ENCODE measurements at places on chromosomes 1 and 21.
A peak's percentile ranks its signal among the peaks of the same experiment; 100 is the strongest.

- DNase-seq, result peak; percentile 99
Observed at GRCh38 chr21:37983336-37984095, 67.3 kb upstream of the KCNJ6 start.

GRCh38 chr21:16496609-16497008 lies 766.8 kb downstream of the USP25 start:
- no peak for DNase-seq

DNA sequence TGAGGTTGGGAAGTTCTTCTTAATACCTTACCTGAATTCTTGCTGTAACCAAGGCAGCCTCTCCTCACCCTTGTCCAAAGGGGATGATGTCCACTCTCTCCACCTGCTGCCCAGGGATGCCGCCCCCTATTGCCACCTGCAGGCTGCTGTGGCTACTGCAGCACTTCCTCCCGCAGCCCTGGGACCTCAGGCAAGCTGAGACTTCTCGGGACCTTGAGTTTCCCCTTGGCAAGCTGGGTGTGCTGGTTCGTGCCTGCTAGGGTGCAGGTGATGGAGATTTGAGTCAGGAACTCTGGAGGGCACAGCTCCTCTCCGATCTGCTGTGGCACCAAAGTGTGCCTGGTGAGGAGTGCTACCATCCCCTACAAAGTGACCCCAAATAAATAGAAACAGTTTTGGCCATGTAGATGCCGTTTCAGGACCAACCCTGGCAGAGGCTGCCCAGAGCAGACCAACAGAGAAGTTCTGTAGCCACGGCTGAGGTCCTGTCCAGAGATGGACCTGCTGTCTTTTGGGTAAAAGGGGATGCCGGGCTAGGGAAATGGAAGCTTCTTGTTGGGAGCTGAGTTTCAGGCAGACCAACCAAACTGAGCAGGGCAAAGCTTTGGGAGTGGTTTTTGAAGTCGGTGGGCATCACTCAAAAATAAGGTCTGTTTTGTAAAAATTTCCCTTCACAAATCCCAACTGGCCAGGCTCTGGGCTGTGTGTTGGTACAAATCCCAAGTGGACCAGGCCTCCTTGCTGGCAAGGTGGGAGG lies 31.7 kb downstream of the RUNX3 start:
- peak; percentile 48 for DNase-seq

DNA sequence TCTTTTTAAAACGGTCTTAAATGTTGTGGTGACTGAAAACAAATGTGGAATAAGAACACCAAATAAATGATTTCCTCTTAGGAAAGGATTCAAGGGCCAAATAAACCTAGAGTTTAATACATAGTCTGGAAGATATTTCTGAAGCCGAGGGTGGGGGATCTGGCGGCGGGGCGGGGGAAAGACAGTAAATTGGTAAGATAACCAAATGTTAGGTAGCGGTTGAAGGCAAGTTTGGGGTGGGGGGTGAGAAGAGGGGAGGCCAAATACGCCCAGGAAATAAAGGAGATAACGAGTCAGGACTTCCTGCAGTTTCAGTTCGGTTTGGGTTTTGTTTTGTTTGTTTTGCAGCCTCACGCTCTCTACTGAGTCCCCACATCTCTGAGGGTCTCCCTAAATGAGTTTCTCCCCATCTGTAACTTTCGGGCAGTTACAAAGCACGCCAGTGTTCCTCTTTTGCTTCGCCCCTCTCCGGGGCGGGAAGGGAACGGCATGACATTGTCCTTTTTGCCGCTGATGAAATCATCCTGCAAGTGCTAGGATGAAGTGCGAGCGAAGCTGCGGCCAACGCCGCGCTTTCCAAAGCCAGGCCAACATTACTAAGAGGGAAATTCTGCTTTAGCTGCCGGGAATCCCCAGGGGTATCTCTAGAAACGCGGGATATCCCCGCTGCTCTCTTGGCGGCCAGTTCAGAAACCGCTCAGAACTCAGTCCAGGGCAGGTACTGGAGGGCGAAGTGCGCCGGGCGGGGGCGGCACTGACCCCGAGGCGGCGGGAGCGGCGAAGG lies 844 bp downstream of the NIBAN1 start:
- DNase-seq, result peak; percentile 70

GRCh38 chr1:33420870-33421775 lies 9.8 kb downstream of the PHC2 start:
- DNase-seq, result peak; percentile 70

DNA sequence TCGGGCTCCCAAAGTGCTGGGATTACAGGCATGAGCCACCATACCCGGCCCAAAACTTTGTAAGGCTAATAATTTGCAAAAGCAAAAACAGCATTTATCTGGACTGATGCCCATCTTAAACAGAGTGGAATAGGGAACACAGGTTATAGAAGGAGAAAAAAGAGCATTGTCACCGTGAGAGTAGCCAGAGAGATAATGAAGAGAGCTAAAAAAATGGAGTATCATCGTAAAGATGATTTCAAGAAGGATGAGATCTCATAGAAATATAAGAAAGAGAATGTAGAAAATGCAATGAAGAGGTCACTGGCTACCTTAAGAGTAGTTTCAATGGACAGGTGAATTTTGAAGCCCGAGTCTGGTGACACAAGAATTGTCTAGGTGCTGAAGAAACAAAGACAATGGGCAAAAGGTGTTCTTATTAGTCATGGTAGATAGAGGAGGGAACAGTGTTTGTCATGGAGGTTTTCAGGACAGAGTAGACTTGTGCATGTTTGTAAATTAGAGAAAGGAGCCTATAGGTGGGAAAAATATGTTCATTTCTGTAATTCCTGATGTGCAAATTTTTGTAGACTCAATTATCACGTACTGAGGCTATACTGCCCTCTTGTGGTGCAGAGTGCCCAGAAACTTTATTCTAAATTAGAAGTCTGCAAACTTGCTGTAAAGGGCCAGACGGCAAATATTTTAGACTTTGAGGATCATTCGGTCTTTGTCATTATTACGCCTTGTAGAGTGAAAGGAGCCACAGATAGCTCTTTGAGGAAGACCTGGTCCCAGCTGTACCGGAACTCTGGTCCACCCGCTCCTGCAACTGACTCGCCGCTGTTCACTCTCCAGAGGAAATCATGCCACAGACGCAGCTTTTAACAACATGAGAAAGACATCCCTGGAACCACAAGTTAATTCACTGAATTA lies 8.1 kb upstream of the TMEM183A start:
- DNase-seq, result peak; percentile 57

DNA sequence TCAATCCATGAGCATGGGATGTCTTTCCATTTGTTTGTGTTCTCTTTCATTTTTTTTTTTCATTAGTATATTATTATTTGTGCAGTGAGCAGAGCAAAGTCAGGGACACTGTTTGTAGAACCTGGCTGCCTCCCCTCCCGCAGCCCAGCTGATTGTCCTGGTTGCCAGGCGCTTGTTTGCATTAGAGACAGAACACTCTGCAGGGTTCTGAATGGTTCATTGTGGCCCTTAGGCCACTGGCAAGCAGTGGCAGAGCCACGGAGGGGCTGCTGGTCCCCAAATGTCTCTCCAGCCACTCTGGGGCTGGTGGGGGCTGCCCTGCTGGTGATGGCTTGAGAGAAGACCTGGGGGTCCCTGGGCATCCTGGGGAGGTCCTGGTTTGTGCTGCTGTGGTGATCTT lies 29.0 kb downstream of the ETS2 start:
- no peak for DNase-seq

GRCh38 chr1:30930631-30931173 lies 22.1 kb upstream of the SDC3 start:
- no peak for DNase-seq

DNA sequence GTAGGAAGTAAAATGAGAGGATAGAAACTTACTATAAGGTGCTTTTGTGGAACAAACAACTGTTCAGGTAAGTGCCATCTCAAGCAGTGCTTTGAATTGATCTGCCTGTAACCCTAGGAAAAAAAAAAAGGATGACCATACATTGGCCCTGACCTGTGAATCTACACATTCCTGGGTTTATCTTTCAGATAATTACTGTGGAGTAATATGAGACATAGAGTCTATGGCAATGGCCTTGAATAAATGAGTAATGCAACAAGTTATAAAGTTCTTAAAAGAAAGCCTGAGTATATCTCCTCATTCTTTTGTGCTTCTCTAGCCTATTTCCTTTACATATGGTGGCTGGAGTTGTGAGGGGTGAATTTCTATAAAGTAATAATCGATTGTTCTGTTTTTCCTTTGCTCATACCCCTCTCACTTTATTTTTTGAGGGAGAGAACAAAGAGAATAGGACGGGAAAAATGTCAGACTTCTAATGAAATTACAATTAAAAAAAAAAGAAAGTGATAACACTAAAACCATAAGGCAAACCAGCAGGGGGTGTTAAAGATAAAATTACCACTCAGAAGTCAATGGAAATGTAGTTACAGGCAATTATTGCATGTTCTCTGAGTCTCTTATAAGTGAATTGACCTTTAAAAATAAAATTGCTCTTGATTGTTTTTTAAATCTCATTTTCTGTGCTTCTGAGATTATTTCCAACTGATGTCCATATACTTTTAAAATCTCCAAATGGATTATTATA lies 12.4 kb upstream of the ATP1A1 start:
- no peak for DNase-seq

GRCh38 chr1:234707641-234708040 lies 97.7 kb upstream of the IRF2BP2 start:
- no peak for DNase-seq

DNA sequence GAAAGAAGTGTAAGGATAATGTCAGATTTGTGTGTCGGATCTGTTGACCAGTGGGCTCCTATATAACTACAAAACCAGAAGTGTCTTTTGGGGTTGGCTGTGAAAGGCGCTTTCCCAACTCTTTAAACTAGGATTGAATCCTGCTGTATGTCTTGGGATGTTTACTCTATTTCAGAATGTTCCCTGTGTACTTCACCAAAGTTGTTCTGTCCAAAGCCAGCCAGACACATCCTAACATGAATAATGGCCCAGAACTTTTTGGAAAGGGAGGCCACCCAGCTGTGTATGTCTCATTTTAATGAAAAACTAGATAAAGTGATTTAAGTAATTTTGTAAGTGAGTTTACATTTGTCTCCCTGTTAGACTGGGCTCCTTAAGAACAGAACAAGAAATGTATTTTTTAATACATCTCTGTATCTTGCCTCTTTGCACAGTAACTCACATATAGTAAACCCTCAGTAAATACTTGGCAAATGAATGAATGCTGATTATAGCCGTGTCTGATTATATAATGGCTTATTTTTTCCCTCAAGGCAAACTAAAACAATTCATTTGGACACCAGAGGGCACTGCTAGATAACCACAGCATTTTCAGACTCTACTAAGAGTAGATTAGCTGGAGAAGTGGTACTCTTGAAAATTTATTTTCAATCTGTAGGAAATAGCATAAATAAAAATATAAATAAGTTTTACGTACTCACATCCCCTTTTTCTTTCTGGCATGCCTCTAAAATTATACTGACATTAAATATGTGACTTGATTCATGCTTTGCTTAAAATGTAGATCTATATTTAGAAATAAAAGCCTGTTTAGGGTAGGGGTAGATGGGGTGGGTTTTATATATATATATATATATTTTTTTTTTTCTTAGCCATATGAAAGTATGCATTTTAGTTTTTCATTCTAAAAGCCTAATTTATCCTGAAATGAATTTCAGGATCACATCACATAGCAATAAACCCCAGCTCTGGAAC lies 23.8 kb downstream of the TSEN15 start:
- DNase-seq, result peak; percentile 69

- no peak for DNase-seq
Observed at GRCh38 chr21:40835184-40835694, 11.7 kb downstream of the DSCAM start.

DNA sequence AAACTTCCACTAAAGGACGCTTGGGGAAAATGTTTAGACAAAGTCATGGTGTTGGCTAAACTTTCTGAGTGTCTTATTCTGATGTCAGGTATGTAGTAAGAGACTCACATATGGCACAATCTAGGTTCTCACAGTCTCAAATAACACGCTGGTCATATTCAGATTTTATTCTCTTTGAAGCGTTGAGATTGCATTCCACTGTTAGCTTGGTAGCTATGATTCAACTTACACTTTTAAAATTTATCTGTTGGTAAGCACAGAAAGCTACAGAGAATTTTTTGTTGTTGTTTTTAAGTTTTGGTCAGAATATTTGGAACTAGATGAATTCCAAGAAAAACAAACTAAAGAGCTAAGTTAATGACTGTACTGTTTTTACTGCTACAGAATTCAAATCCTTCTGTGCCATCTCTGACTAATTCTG lies 126.7 kb downstream of the PRRX1 start:
- DNase-seq, result peak; percentile 11

- DNase-seq, result peak; percentile 80
Observed at GRCh38 chr1:34639701-34640100, 115.1 kb upstream of the GJB5 start.

DNA sequence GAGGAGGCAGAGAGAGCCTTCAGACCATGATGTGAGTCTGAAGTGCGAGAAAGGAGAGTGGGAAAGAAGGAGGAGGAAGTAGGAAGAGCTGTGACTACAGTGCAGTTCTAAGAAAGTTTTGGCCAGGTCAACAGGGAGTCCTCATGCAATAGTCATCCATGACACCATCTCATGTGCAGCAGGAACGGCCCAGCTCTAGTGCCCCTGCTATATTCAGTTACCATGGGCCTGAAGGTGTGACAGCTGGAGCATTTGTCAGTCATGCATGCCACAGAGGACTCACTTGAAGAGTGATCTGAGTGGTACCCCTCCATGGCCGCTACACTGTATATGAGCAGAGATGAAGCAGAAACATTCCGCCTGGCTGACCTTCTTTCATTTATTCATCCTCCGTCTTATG lies 77.9 kb downstream of the OMA1 start:
- DNase-seq, result no peak

DNA sequence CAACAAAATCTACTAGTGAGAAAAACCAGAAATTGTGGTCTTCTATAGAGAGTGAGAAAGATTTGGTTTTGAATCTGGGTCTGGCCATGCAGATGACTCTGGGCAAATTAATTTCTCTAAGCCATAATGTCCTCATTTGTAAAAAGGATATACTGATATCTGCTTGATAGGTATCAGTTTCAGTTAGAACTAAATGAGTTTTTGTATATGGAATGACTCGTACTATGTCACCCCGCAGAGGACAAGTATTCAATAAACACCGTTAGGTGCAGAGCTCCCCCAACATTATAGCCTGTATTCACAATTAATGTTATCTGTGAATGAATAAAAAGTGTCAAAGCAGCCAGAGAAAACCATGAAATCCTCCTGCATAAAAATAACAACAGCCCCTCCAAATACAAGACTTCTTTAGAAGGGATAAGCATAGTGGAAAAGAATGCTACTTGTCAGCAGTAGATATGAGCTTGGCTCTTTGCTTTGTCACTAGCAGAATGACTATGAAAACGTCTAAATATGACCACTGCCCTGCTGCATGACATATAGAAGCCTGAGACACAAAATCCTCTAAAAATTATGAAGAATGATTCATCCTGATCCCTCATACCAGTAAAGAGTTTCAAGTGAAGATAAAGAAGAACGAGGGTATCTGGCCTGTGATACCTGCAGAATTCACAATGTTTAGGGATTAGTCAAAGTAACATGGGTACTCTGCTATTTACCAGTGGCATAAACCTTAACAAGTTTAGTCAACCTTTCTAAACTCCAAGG lies 17.8 kb downstream of the SCAF4 start:
- peak; percentile 40 for DNase-seq

- no peak for DNase-seq
Observed at GRCh38 chr1:26739329-26739914, 43.6 kb downstream of the ARID1A start.

GRCh38 chr21:14533499-14534428 lies 12.4 kb downstream of the SAMSN1 start:
- peak; percentile 73 for DNase-seq

- DNase-seq, result no peak
Observed at GRCh38 chr1:225423518-225423855, 4.4 kb downstream of the LBR start.

- no peak for DNase-seq
Observed at GRCh38 chr1:44511769-44512168, 106.7 kb downstream of the RNF220 start.

GRCh38 chr1:166908942-166909341 lies 32.9 kb upstream of the TADA1 start:
- peak; percentile 57 for DNase-seq
